ENCODE measurements at places on chromosomes 2 and 18.

GRCh38 chr2:69566669-69567068 is 76.9 kb downstream of the AAK1 start:
- no peak for DNase-seq

- DNase-seq = no peak
Observed at GRCh38 chr2:101758001-101758400, 60.5 kb downstream of the MAP4K4 start.

DNA sequence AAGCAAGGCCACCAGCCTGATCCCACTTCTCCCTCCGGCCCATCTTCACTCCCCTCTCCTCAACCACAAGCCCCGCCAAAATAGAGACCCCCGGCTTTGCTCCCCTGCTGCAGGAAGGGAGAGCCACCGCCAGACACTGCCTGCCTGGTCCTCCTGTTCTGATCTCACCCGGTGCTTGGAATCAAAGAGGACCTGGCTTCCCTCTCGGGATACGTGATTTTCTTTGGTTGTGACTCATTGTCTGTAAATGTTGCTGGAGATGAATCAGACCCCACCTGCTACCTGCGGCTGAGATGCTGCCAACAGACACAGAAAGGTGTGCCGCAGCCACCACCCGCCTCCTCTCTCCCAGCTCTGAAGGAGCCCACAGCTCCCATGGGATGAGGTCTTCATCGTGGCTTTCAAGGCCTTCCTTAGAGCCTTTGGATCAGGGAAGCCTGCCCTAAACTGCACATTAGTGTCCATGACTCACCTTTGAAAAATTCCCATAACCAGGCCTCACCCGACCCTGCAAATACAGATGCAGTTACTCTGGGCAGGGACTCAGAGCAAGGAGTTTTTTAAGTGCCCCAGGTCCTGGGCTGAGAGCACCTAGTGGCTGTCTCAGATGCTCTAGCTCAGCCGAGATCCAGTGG is 79.4 kb upstream of the ZNF532 start:
- peak; percentile 47 for DNase-seq

DNA sequence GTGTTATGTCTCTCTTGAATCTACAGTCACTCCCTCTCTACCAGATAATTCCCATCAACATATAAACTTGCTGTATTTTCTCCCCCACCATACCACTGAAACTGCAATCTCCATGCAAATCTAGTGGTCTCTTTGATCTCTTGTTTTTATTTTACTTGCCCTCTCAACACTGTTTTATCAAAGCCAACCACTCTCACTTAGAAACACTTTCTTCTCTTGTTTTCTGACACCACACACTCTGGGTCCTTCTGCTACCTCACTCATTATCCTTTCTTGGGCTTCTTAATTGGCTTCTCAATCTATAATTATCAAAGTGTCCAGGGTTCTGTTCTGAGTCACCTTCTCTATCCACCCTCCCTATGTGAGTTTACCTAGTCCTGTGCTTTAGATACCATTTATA is 2.0 kb upstream of the MCFD2 start:
- DNase-seq = no peak

DNA sequence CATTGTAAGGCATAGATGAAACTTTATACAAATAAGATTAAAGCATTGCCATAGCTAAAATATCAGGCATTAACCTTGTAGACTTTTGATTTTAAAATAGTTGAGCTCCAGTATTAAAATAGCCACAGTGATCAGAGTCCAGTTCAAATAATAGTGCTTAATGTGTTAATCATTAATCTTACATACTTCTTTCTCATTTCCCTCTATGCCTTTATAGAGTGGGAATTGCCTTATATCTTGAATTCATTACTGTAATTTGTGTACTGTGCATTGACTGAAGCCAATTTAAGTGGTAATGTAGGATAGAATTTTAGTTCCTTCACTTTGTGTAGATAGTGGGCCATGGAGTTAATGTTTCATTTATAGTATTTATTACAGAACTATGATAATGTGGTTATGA is 549.2 kb upstream of the VWC2L start:
- no peak for DNase-seq

GRCh38 chr2:9375857-9376428 is 47.4 kb downstream of the ITGB1BP1 start:
- DNase-seq = no peak

DNA sequence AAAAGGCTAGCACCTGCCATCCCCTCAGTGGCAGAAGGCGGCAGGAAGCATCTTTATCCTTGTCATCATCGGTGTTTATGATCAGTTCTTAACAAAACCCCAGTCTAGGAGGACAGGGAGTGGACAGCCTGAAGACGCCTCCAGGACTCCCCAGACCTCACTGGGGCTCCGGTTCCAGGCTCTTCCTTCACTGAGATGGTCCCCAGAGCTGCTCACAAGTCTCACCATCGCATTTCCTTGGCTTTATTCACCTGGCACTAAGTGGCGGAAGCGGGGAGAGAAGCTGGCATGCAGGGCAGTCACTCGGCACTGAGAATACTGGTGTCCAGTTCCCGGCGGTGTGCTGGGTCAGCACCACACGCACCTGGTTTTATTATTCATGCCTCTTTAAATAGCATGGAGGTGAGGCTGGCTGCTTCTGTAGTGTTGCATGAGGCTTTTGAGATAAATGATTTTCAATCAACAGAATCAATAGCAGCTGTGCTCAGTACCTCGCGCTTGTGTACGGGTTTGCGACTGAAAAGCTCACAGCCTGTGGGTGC is 68.7 kb downstream of the CABLES1 start:
- no peak for DNase-seq

DNA sequence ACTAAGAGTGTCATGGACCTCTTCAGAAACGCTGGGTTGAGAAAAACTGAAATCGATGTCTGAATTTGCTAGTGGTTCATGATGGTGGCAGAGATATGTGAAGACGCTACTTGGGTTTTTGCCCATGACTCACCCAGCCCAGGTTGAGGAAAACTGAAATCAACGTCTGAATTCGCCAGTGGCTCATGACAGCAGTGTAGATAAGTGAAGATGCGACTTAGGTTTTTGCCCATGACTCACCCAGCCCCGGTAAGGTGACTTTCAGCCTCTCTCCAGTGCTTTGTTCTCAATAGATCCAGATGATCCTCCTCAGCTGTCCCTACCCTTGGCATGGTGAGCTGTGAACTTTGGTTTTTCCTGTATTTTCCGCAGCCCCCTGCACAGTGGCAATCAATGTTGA is 105.3 kb upstream of the SIX3 start:
- no peak for DNase-seq

GRCh38 chr2:133345638-133346037 is 222.6 kb downstream of the NCKAP5 start:
- no peak for DNase-seq

GRCh38 chr2:197307933-197308521 is 2.6 kb downstream of the ANKRD44 start:
- DNase-seq = no peak

DNA sequence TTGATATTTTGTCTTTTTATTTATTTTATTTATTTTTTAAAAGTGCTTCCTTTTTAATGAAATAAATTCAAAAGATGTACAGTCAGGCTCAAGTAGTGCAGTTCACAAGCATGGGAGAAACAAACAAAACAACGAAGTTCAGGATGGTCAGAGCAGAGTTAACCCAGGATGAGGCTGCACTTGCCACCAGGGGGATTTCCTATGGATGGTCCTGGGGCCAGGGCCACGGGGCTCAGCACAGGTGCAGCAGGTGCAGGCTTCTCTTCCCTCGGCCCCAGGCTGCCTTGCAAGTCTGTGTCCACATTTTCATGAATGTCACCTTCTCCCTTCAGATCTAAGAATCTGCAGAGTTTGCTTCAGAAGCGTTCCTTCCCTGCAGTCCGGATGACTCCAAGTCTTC is 76.5 kb downstream of the CDCA7 start:
- DNase-seq = no peak

DNA sequence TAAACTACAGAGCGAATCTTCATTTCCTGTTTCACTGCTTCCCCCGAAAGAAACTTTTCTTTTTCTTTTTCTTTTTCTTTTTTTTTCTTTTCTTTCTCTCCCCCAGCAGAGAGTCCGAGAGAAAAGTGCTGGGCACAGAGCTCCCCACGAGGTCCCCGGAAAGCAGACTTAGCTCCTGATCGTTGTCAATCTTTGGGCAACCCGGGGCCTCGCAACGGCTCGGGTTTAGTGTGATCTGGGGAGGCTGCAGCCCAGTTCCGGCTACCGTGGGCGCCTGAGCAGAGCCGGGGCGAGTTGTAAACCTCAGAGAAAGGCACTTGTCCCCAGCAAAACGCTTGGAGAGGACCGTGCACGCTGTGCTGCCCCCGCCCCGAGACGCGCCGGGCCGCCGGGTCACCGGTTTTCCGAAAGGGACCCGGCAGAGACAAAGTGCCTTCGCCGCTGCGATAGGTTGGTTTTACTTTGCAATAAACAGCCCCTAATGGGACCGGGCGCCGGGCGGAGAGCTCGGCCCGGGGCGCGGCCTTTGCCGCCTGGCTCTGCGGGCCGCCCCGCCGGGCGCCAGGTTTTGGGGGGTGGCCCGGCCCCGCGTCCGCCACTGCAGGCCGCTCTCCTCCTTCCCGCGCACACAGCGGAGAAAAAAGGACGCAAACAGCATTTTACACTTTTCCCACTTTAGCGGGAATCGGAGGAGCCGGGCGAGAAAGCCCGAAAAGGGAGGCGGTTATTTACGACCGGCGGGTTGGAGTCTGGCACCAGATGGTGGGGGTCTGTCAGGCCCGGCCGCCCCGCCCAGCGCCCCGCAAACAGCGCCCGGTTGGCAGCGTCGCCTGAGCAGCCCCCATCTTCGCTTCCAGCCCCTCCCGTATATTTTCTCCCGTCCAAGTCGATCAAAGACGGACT is 136.0 kb downstream of the INSIG2 start:
- no peak for DNase-seq

- no peak for DNase-seq
Observed at GRCh38 chr18:59353079-59353680, 5.9 kb downstream of the LMAN1 start.

- no peak for DNase-seq
Observed at GRCh38 chr2:232459419-232460035, 3.6 kb downstream of the ALPI start.

- no peak for DNase-seq
Observed at GRCh38 chr2:57549642-57550102, 496.9 kb upstream of the VRK2 start.

DNA sequence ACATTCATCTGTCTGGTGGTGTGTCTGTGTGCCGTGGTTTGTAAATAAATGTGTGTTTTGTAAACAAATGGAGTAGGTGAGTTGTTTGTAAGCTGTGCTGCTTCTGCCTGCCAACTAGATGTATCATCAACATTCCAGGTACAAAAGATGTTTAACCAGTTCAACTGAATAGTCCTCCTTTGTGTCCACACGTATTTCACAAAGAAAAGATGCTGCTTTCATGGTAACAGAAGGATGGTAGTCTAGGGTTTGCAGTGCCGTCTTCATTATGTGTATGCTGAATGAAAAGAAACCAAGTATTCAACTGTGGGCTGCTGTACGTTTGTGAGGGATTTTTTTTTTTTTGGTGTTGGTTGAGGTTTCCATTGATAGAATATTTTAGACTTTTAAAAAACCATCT is 72.1 kb downstream of the CAMKMT start:
- DNase-seq = no peak

DNA sequence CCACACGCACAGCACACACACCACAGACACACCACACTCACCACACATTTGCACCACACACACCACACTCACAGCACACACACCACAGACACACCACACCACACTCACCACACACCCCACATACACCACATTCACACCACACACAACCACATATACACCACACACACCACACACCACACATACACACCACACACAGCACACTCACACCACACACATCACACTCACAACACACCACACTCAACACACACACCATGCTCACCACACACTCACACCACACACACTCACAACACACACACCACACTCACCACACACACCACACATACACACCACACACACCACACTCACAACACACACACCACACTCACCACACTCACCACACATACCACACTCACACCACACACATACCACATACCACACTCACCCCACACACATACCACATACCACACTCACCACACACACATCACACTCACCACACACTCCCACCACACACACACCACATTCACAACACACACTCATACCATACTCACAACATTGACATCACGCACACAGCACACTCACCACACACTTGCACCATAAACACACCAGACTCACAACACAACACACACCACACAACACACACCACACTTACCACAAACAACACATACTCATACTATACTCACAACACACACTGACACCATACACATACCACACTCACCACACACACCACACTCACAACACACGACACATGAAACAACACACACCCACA is 60.0 kb downstream of the SDC1 start:
- DNase-seq = no peak

DNA sequence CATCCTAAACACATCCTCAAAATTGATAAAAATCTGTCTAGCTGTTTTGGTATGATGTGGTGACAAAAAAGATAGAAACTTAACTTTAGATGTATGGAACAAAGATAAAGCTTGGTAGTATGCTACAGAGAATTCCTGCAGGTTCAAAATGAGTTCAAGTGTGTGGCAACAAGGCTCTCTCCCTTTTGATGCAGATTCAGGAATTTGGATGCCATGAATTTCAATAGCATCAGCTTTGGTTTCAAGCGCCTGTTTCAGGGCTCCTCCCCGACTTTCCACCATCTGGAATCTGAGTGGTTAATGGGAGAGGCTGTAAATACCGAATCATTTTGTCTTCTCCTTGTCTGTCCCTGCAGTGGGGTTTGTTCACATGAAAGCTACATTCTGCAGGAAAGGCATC is 180.6 kb downstream of the MTX2 start:
- no peak for DNase-seq

DNA sequence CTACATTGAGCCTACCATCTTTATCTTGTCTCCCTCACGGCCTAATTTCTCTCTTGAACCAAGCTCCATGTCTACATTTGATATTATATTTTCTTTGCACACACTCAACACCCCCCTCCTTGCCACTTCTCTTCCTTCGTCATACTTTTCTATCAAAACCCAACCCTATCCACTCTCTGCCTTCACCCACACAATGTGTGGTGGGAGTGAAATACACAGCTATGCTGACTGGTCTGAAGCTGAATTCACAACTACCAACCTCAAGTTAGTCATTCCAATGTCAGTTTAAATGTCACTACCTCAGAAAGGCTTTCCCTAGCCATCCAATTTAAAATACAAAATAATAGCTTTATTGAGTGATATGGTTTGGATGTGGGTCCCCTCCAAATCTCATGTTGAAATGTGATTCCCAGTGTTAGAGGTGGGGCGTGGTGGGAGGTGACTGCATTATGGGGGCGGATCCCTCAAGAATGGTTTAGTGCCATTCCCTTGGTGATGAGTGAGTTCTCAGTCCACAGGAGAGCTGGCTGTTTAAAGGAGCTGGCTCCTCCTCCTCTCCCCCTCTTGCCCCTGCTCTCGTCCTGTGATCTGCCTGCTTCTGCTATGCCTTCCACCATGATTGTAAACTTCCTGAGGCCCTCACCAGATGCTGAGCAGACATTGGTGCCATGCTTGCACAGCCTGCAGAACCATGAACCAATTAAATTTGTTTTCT is 112.1 kb downstream of the DTNB start:
- DNase-seq = no peak

Measured in glomerular endothelial cell (primary cell).